Lower leg skin (tissue), 4 donors: ENCODE measurements at places on chromosomes 5 and 9.

DNA sequence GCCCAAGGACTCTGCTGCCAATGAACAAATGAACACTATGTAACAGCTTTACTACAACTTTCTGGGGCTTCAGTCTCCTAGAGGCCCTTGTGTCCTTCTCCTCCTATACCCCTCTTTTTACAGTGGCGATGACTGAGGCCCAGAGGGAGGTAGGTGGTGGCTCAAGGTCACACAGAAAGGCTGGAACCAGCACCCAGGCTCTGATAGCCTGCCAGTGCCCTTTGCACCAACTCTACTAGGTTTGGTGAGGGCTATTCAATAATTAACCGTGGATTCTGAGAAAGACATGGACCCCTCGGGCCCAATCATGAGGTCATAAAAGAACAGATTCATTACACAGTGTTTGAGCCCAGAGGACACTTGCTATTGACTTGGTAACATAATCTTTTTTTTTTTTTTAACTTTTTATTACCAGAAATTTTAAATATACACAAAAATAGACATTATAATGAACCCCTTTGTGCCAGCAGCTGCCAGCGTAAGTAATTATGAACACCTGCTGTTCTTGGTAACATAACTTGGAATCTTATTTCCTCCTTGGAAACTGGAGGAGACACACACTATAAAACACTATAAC is 6.1 kb upstream of the ALDH1B1 start:
- no peak for DNase-seq

GRCh38 chr5:125142458-125142857 is 396.0 kb upstream of the ZNF608 start:
- no peak for DNase-seq

DNA sequence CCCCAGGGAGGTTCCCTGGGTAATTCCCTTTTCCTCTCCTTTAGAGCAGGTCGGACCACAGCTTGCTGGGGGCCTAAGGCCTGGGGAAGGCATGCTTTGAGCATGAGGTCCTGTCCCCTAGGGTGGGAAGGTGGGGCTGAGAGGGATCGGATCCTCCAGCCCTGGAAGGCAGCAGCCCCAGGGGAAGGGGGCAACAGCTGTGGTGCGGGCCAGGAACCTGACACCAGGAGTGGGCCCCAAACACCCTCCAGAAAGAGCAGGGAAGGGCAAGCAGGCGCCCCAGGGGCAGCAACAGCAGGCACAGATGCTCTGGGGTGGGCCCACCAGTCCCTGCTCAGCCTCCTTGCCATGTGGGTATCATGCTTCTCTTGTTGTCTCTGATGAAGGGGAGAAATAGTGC is 3.2 kb upstream of the CORO2A start:
- DNase-seq, result no peak

DNA sequence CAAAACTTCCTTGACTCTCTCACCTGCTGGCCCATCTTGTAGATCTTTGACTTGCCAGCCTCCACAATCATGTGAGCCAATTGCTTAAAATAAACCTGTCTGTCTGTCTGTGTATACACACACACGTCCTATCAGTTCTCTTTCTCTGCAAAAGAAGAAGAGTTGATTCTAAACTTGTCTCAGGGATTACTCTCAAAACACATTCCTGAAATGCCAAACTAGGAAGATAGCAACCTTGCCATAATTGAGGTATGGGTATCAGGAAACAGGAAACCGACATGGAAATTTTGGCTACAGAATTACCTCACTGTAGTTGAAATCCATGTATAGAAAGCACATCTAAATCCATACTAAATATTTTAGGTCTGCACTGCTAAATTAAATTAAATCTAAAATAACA is 483.4 kb downstream of the PLK2 start:
- DNase-seq, result no peak

DNA sequence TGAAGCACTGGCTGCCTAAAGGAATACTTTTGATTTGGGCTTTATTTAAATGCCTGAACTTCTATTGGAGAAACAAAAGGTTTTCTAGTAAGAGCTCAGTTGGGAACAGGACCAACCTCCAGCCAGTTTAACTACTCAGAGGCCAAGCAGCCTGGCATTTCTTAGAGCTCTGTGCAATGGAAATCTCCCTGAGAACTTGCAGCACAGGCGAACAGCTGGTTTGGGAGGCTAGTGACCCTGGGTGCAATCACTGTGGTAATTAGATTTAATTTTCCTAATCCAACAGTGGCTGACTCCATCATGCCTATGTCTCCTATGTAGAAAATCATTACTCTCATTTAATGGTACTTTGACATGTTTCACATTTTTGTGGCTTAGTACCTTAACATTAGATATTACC is 1.0 kb upstream of the CDH6 start:
- DNase-seq, result no peak

DNA sequence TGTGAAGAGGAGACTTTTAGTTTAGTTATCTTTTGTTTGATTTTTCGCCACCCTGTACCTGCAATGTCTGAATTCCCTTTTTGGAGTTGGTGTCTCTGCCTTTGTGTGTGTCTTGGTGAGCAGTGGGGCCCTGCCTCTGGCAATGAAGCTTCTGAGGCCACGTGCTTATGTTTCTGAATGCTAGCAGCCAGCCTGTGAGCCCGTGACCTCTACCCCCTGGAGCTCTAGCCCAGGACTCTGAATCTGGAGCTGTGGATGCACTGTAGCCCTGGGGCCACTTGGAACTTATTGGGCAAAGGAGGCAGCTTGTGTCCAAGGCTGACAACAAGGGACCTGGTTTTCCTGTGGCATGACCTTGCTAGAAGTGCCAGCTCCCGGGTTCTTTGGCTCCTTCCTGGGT is 19.4 kb downstream of the ENTREP1 start:
- DNase-seq, result no peak

- no peak for DNase-seq
These were observed 119.7 kb upstream of the ABCA1 start for GRCh38 chr9:105047742-105048041.

DNA sequence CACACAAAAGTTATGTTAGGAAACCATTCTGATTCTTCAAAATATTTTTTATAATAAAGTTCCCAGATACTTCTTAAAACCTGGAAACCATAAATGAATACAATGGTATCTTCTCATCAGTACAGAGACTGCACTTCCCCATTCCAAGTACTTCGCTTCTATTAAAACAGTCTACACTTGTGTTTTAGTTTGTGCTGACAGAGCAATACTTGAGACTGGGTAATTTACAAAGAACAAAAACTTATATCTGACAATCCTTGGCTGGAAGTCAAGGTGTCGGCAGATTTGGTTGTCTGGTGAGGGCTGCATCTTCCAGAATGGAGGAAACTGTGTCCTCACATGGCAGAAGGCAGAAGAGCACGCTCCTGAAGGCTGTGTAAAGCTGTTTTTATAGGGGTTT is 70.1 kb downstream of the RFX3 start:
- DNase-seq, result no peak

DNA sequence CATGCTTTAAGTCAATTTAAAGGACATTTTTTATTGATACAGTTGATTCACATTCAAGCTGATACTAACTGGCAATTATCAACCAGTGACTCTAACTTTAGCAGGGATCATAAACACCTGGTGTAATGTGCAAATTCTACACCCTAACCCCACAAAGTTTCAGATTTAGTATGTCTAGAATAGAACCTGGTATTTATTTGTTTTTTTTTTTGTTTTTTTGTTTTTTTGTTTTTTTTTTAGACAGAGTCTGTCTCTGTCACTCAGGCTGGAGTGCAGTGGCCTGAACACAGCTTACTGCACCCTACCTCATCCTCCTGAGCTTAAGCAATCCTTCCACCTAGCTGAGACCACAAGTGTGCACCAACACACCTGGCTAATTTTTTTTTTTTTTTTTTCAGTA is 311.2 kb upstream of the SEMA6A start:
- DNase-seq, result no peak

- DNase-seq, result no peak
These were observed 52.8 kb upstream of the RAI14 start for GRCh38 chr5:34603378-34603777.

DNA sequence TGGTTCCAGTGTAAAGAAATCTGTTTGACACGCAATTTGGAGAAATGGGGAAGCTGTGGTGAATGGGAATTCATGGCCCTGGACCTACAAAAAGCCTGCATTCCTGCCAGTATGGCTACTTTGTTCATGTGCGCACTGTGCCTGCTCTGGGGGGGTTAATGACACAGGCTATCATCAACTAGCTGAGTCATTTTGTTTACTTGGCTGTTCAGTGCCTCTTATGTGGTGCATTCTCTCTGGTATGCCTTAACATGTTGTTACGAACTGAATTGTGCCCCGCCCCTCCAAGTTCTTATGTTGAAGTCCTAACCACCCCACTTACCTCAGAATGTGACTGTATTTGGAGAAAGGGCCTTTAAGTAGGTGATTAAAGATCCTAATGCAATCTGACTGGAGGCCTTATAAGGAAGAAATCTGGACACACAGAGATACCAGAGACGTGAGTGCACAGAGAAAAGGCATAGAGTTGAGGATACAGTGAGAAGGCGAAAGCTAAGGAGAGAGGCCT is 20.4 kb upstream of the UBAP1 start:
- DNase-seq, result no peak

DNA sequence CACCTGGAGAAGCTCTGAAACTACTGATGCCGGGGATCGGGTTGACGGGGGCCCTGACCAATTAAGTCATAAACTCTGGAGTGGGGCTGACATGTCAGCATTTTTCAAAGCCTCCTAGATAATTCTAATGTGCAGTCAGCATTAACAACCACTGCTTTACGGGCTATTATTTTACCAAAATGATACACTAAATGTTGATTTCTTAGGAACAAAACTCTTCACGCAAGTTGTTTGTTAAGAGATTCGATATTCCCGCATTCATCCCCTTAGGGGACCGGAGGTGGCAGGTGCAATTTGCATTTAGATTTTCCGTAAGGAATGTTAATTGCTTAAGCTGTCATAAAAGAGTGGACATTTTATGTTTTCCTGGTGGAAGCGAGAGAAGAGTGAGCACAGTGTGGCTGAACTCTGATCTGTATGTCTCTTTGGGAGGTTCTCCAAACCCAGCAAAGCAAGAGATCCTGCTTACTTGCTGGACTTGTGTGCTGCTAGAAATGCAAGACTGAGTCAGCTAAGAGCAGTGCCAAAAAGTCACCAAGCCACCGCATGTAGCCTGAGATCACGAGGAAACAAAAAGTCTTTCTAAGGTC is 77.6 kb downstream of the UGCG start:
- DNase-seq, result peak; percentile 39

- DNase-seq, result no peak
These were observed 43.4 kb downstream of the NFIB start for GRCh38 chr9:14270358-14271092.

DNA sequence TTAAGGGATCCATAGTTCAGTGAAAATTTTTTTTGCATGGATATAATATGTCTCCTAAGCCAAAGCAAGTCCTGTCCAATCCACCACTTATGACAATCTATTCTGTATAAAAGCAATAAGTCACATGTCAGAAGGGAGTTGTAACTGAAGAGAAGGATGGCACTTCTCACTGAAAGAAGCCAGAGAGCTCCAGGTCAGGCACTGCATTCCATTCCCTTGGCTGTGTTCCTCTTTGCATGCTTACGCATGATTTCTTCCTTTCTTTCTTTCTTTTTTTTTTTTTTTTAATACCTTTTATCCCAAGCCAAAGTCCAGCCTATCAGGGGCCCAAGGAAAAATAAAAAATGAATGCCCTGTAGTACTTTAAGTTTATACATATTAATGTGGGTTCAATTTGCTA is 39.8 kb downstream of the MAMDC2 start:
- no peak for DNase-seq

DNA sequence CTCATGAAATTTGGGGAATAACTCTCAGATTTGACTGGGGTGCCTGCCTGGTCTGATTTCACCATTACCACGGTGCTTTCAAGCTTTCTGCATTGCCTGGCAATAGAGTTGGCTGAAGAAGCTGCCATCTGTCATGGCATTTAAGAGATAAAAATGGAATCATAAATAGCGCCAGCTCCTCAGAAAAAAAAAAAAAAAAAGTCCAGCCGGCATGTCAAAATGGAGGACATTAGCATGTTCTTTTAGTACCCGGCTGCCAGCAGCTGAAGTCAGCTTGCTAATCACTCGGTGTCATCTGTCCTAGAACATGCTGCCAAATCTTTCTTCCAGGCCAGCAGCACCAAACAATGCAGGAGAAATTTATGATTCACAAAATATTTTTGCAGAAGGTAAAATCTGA is 57.7 kb upstream of the CER1 start:
- no peak for DNase-seq

GRCh38 chr9:124686918-124687317 is 84.2 kb downstream of the NR6A1 start:
- DNase-seq, result no peak
